ENCODE measurements at places on chromosomes 3 and 15. TPM values are rescaled to one million over a fixed set of nuclear protein-coding genes. Genes with fewer than 3 reads are reported as not detected.

Gene ARHGAP31
- total RNA-seq = 13.8 TPM

Gene ADGRG7
- 0.10 TPM for total RNA-seq

Gene DNAJA4
- total RNA-seq = 26.8 TPM

Gene RLBP1
- total RNA-seq = not detected

Gene GUCA1C
- total RNA-seq = not detected

DNA sequence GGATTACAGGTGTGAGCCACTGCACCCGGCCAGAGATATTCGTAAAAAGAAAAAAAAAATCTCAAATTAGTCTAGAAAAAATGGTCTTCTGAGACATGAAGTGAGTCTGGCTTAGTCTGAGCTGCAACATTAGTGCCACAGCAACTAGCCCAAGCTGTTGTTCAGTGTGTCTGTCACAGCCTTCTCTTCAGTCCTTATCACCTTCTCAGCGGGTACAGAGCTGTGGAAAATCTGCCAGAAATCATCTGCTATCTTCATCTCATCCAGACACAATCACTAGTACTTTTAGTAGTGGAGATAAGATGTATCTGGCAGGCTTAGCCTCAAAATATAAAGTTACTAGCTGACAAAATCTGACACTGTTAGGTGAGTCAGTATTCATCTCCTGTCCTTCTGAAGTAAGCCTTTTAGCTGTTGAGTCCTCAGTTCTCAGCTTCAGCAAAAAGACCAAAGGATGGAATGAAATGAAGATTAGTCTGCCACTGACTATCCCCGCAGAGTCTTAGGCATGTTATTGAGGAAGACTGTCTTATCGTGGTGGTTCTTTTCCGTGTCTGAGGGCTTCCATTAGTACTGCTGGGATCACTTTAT lies 120.5 kb upstream of the CGNL1 start:
- no peak for DNase-seq

DNA sequence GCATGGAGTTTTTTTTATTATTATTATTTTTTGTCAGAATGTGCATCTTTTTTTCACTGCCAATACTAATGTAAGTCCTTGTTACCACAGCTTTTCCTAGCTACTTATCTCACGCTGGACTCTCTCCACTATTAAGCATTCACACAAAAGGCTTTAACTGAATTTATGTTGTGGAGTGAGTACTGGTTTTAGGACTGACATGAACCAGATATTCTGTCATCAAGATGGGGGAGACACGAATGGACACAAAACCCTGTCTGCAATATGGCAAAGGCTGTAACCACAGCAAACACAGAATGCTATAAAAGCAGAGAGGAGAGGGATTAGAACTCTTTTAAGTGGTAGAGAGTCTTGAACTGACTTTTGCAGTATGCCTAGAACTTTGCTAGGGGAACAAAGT lies 592.2 kb upstream of the TBL1XR1 start:
- no peak for DNase-seq

DNA sequence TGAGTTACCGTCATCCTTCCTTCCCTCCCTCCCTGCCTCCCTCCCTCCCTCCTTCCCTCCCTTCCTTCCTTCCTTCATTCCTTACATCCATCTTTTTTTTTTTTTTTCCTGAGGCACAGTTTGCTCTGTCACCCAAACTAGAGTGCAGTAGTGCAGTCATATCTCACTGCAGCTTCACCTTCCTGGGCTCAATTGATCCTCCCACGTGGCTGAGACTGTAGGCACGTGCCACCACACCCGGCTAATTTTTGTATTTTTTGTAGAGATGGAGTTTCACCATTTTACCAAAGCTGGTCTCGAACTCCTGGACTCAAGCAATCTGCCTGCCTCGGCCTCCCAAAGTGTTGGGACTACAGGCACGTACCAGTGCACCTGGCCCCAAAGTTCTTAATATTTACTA lies 25.8 kb downstream of the USP3 start:
- DNase-seq = no peak

DNA sequence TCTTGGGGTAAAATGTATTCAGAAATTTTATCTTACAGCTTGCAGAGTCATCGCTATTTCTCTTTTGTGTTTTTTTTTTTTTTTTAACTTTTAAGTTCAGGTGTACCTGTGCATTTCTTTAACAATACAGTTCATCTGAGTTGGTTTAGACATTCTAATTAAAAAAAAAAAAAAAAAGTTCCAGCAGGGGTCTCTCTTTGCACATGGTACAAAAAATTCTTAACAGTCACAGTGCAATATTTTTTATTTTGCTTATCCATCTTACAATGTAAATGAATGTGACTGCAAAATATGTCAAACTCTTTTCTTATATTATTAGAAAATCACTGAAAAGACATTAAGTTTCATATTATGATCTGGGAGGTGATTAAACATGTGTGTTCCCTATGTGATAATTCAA lies 47.5 kb upstream of the SLC9A9 start:
- no peak for DNase-seq

GRCh38 chr3:137763594-137763938 lies 549 bp upstream of the SOX14 start:
- no peak for DNase-seq

DNA sequence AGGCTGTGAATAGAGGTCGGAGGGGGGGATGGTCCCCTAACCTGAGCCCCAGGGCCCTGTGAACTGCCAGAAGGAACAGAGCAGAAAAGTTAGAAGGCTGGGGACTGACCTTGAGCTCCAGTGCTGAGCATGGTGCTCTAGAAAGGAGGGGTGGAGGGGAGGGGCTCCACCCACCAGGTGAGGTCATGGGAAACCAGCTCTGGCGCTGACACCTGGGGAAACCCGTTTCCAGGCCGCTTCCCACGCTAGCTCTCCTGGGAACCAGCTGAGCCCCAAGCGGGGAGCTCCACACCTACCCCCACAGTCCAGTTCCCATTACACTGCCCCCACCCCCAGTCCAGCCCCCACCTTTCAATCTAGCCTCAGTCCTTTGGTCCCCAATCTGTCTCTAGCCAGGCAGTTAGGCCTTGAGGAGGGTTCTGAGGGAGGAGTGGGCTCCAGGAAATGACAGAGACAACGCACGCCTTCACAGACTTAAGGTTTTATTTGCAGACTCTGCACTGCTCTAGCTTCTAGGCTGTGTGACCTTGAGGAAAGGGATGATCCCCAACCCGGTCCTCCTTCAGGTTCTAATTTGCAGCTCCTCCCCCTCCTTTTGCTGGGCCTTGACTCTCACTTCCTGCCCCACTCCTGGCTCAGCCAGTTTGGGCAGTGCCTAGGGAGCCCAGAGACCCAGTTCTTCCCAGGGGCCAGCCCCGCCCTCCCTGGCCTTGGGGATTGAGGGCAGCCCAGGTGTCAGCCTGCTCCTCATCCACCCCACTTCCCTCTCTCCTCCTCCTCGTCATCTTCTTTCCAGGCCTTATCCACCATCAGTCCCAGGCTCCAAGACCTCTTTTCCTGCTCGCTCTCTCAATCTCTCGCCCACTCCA lies 2.1 kb downstream of the RHOV start:
- DNase-seq = no peak

DNA sequence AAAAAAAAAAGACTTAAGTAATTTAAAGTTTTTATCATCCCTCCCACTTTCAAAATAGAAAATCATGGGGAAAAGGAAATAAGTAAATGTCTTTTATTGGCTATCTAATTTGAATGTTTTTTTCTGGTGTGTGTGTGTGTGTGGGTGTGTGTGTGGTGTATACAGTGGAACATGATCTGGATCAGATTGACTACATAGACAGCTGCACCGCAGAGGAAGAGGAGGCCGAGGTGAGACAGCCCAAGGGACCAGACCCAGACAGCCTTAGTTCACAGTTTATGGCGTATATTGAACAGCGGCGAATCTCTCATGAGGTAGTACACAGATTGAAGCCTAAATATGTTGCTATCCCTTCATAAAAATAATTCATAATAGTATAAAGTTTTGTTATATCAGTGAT lies 44.5 kb downstream of the LRCH3 start:
- DNase-seq = no peak

DNA sequence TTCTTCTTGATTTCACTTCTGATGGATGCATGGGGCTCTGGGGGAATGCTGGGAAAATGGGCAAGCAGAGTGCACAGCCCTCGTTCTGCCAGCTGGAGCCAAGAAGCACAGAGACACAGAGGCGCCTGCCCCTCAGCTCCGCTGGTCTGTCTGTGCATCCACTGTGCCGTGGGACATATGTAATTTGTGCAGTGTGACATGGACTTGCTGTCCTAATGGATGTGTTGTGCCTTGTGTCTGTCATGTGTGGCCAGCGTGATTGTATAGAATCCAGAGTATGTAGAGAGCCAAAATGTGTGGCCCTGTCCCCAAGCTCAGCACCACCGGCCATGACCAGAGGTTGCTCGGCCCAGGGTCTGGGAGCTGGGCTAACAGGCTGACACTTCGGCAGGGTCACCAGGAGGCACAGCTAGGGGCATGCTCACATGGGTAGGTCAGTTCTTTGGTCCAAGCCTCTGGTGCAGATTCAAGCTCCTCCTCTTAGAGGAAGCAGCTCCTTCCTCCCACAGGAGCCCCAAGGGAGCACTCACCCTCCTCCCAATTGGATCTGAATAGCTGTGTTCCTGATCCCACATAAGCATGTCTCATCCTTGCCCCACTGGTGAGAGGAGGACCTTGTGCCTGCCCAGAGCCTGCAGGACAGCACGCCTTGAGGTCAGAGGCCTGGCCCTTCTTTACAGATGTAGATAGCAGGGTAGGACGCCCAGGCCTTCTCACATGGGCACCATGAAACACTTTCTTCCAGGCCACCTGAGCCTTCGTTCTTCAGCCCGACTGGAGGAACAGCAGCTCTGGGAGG lies 100.8 kb upstream of the ABHD17C start:
- DNase-seq = no peak

DNA sequence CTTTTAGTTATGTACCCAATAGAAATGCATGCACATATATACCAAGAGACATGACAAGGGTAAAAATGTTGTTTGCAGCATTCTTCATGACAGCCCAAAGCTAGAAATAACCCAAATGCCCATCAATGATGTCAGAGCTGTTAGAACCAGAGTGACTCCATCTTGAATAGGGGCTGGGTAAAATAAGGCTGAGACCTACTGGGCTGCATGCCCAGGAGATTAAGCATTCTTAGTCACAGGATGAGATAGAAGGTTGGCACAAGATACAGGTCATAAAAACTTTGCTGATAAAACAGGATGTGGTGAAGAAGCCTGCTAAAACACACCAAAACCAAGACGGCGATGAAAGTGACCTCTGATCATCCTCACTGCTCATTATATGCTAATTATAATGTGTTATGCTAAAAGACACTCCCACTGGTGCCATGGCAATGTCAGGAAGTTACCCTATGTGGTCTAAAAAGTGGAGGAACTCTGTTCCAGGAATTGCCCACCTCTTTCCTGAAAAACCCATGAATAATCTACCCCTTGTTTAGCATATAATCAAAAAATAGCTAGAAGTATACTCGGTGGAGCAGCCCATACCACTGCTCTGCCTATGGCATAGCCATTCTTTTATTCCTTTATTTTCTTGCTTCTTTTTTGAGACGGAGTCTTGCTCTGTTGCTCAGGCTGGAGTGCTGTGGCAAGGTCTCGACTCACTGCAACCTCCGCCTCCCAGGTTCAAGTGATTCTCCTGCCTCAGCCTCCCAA lies 32.9 kb downstream of the ZBTB11 start:
- no peak for DNase-seq

DNA sequence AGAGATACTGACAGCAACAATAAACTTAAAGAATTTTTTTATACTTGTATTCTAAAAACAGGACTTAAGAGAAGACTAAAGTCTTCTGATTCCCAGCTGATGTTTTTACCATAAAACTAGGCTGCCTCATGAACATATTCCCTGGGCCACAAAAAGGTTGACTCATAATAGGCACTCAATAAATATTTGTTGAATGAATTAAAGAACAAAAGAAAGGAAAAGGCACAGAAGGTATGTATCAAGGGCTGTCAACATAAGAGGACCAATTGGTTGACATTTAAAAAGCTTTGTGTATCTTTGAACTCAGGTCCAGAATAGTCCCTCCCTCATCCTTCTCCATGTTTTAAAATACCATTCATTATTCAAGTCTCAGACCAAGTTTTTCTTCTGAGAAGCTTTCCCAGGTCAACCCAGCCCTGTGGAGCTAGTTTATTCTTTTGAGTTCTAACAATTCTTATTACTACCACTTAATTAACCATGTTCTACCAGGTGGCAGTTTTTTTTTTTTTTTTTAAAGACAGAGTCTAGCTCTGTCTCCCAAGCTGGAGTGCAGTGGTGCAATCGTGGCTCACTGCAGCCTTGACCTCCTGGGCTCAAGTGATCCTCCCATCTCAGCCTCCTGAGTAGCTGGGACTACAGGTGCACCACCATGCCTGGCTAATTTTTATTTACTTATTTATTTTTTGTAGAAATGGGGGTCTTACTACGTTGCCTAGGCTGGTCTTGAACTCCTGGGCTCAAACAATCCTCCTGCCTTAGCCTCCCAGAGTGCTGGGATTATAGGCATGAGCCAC lies 17.5 kb upstream of the ARHGEF3 start:
- no peak for DNase-seq

- DNase-seq = peak; percentile 92
Observed at GRCh38 chr15:71278989-71279756, 163.9 kb downstream of the THSD4 start.

DNA sequence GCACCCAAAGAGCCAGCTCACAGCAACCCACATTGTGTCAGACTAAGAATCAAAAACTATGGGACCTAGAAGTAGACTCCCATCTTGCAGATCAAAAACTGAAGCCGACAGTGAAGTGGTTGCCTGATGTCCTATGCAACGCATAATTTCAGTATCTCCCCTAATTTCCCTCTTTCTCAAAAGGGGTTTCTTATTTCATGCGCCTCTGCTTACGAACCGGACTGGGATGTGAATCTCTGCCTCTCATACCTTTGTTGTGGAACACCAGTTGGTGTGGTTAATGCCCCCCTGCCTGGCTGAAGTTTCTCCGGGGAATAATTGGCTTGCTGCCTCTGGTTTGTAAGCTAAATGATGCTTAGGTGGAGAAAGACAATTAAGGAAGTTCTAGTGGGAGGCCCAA lies 514 bp upstream of the FAM174B start:
- DNase-seq = no peak

- DNase-seq = no peak
Observed at GRCh38 chr15:70643783-70644125, 119.6 kb downstream of the UACA start.

DNA sequence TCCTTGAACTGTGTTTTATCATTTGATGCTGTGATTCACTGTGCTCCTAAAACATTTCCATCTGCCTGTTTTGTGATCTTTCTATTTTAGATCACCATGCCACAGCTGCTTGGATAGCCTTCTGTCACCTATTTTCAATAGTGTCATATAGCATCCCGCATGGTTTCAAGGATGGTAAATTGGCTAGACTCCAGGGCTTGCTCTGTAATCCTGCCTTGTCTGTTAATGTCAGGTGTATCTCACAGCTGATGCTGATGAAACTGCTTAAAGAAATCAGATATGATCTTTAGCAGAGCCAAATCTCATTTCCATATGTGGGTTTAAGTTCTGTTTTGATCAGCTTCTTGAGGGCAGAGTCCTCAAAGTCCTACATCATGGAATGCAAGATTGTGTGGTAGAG lies 182.2 kb downstream of the UBE2E2 start:
- DNase-seq = no peak
